Endothelial cell (in vitro differentiated cells): ENCODE measurements at places on chromosomes 7 and 10. TPM values are rescaled to one million over a fixed set of nuclear protein-coding genes. Genes with fewer than 3 reads are reported as not detected.

Gene LRIT1
- not detected for total RNA-seq

DNA sequence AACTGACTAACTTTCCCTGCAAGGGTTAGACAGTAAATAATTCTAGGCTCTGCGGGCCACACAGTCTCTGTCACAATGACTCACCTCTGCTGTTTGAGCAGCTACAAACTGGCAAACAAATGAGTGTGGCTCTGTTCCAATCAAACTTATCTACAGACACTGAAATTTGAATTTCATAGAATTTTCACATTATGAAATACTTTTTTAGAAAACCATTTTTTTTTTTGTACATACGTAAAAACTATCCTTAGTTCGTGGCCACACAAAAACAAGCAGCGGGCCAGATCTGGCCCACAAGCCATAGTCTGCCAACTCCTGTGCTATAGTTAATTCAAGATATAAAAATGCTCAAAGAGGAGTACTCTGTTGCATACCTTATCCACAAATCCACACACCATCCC is 32.6 kb downstream of the PIP4K2A start:
- H3K4me1 ChIP-seq: peaks cover 56% of the 10 kb centered on the region
- H3K27me3 ChIP-seq: peaks cover 1% of the 10 kb centered on the region
- H3K36me3 ChIP-seq: peaks cover 8% of the 10 kb centered on the region
- no peak for DNase-seq

- no peak overlapping the region for H3K4me3 ChIP-seq
- no peaks in the 10 kb centered on the region for H3K36me3 ChIP-seq
Observed at GRCh38 chr10:4512671-4513240, 313.3 kb upstream of the AKR1E2 start.

Gene REPIN1
- 138 TPM for total RNA-seq

DNA sequence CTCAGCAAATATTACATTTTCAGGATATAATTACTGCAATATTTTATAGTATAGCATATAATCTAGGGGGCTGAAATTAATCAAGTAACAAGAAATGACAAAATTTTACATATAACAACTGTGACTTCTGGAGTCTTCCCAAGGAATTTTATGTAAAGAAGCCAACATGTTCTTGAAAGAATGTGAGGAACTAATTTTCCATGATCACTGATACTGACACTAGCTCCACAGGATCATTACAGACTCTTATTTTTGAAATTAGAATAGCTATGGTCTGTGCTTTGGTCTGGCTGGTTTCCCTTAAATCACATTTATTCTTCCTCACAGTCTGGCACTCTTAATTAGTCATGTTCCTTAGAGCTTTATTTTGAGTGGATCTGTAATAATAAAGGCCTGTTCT is 267.7 kb upstream of the SEMA3A start:
- H3K27me3 ChIP-seq: no peaks in the 10 kb centered on the region
- DNase-seq: no peak
- no peak overlapping the region for H3K27ac ChIP-seq
- H3K4me1 ChIP-seq: no peaks in the 10 kb centered on the region

Gene SEMA3D
- 1.8 TPM for total RNA-seq

GRCh38 chr10:1187855-1188557 is 131.8 kb downstream of the WDR37 start:
- H3K4me1 ChIP-seq: peaks cover 13% of the 10 kb centered on the region
- peaks cover 6% of the 10 kb centered on the region for H3K36me3 ChIP-seq
- no peak for DNase-seq
- no peak overlapping the region for H3K27ac ChIP-seq
- H3K27me3 ChIP-seq: peaks cover 1% of the 10 kb centered on the region

Gene DOCK1
- total RNA-seq: 116 TPM

GRCh38 chr7:137970253-137970975 is 31.5 kb downstream of the CREB3L2 start:
- H3K4me3 ChIP-seq: no peak overlapping the region
- DNase-seq: no peak
- H3K27ac ChIP-seq: no peak overlapping the region

DNA sequence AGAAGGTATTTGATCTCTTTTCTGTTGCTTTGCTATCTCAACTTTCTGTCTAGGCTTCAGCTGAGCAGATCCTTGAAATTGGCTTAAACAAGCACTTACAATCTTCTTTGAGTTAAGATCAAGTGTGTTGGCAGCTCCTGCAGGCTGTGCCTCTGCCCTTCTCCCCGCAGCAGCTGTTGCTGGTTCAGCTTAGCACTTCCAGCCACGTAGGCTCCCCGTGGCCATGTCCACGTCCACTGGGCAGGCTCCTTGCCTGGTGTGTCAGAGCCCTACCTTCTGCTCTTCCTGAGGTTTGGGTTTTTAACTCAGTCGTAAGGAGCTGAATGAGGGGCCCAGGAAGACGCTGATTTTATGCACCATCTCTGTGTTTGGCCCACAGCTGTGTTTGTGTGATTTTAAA is 47.2 kb downstream of the CAMK1D start:
- H3K27ac ChIP-seq: no peak overlapping the region
- peaks cover 4% of the 10 kb centered on the region for H3K27me3 ChIP-seq
- DNase-seq: no peak
- no peaks in the 10 kb centered on the region for H3K36me3 ChIP-seq
- no peak overlapping the region for H3K4me3 ChIP-seq

DNA sequence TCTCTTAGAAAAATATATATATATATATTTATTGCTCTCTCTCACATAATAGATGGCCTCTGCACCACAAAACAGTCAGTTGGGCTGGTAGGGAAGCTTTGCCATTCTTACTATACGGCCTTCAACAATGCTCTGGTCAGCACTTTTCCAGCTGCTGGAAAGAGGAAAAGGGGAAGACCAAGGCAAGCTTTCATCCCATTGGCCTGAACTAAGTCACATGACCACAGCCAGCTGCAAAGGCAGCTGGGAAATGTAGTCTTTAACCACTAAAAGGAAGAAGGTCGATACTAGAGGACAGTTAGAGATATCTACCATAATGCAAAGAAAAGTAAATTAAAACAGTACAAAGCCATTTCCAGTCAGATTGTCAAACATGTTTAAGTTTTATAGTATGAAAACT is 58.4 kb upstream of the MACROH2A2 start:
- no peaks in the 10 kb centered on the region for H3K4me1 ChIP-seq
- H3K36me3 ChIP-seq: no peaks in the 10 kb centered on the region
- peak; percentile 13 for DNase-seq
- no peak overlapping the region for H3K4me3 ChIP-seq

DNA sequence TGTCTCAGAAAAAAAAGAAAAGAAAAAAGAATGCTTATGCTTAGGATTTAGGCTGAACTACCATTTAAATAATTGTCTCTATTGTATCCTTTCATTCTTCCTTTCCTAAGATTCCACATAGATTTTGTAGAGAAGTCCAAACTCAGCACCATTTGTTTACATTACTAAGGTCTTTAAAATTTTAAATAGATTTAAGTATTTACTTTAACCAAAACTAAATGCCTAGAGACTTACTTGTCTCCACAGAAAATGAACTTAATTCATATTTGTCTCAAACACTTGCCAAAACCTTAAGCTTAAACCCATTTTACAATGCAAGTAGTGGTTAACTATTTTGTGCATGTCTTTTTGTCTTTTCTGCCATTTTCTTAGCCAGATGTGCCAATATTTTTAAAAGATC is 54.1 kb upstream of the ABI1 start:
- no peak overlapping the region for H3K27ac ChIP-seq
- H3K27me3 ChIP-seq: no peaks in the 10 kb centered on the region
- no peaks in the 10 kb centered on the region for H3K36me3 ChIP-seq
- H3K4me3 ChIP-seq: no peak overlapping the region
- DNase-seq: no peak

DNA sequence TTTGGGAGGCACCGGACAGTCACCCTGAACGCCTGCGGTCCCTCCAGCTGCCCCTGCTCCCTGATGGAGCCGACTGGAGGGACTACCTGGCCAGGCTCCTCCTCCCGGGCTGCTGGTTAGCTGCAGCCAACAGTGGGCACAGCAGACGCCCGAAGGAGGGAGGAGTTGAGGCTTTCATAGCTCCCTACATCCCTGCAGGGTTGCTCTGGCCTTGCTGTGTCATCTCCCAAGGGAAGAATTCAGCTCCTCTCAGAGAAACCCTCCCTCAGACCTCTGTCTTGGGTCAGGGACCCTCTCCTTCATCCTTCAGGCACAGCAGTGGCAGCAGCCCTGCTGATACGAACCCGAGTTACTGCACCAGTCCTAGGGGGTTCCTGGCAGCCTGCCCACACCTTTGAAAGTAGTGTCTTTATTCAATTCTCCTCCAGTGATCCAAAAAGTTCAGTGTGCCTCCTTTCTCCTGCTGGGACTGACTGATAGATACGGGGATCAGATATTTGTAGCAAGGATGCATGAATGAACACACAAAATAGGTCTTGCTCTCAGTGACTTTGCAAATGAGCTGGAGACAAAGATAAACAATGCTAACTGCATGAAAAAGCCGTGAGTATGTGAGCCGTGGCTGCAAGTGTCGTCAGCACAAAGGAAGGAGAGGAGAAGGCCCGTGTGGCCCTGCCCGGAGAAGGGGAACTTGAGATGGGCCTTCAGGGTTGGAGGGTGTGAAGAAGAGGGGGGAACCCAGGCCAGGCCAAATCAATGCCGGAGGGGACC is 136.6 kb downstream of the PRKAG2 start:
- H3K27ac ChIP-seq: no peak overlapping the region
- H3K4me3 ChIP-seq: no peak overlapping the region
- H3K36me3 ChIP-seq: no peaks in the 10 kb centered on the region
- DNase-seq: no peak
- peaks cover 4% of the 10 kb centered on the region for H3K4me1 ChIP-seq

DNA sequence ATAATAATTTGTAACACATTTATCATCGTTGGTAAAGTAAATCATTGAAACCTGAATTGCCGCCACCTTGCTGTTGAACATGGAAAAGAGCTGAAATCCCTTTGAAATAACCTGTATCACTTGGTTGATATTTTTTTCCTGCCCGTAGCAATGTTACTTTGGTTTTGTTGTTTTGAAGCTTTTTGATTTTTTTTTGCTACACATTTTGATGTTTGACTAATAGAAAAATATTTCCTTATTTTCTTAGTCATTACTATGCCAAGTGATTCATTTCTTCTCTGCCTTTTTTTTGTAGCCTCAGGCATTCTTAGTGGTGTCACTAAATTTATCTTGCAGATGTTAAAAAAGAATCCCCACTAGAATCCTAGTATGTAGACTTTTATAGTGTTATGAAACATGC is 235.1 kb upstream of the MEOX2 start:
- no peak overlapping the region for H3K4me3 ChIP-seq
- no peak overlapping the region for H3K27ac ChIP-seq
- H3K4me1 ChIP-seq: no peaks in the 10 kb centered on the region
- no peak for DNase-seq
- no peaks in the 10 kb centered on the region for H3K36me3 ChIP-seq
- no peaks in the 10 kb centered on the region for H3K27me3 ChIP-seq

Gene SPDYE9
- 0.13 TPM for total RNA-seq

DNA sequence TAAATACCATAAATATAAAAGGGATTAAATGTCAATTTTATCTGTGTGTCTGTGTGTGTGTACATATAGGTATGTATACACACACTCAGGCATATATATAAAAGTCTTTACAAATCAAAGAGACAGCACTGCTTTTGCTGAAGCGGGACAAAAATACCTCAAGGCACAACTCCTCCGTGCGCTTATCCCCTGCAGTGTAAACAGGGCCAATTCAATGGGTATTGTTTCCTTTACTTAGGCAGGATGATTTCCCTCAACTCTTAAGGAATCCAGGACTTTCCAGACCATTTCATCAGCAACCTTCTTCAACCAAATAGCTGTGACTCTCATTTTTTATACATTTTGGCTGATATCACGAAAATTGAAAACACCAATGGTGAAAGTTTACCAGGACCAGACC is 227.7 kb downstream of the CRPPA start:
- no peak overlapping the region for H3K27ac ChIP-seq
- no peak overlapping the region for H3K4me3 ChIP-seq
- no peaks in the 10 kb centered on the region for H3K27me3 ChIP-seq
- peaks cover 3% of the 10 kb centered on the region for H3K4me1 ChIP-seq
- H3K36me3 ChIP-seq: no peaks in the 10 kb centered on the region

Gene LRRD1
- 0.59 TPM for total RNA-seq

- no peak overlapping the region for H3K4me3 ChIP-seq
- no peak overlapping the region for H3K27ac ChIP-seq
- no peaks in the 10 kb centered on the region for H3K36me3 ChIP-seq
- no peaks in the 10 kb centered on the region for H3K4me1 ChIP-seq
Observed at GRCh38 chr7:22001345-22002004, 55.8 kb upstream of the CDCA7L start.

Gene CACNB2
- total RNA-seq: 1.5 TPM

DNA sequence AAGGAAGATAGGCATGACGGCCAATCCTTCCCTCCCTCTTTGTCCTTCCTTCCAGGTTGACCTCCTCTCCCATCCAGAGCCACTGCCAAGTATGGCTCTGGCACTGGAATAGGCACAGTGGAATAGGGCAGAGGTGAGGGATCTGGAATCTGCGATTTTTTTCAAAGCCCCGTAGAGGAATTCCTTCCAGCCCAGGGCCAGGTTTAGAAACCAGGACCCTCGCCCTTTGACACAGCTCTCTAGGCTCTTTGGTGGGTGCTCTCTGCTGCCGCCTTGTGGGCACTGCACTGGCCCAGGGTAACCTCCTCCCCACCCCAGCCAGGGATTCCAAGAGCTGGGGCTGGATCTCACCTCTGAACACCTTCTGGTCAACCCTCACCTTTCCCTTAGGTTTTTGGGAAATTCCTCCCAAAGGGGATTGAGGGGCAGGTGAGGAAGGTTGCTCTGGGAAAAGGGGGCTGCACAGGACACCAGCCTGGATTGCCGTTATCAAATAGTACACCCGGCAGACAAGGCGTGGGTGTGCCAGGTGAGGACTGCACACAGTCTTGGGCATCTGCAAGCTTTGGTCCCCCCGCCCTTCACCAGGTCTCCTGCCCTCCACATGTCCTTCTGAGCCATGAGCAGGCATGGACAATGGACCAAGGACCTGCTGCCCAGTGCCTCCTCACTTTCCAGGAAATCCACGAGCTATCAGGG is 22.8 kb downstream of the C10orf105 start:
- H3K27ac ChIP-seq: no peak overlapping the region
- peaks cover 5% of the 10 kb centered on the region for H3K27me3 ChIP-seq
- H3K4me3 ChIP-seq: no peak overlapping the region
- H3K36me3 ChIP-seq: no peaks in the 10 kb centered on the region

- no peaks in the 10 kb centered on the region for H3K4me1 ChIP-seq
- H3K4me3 ChIP-seq: no peak overlapping the region
- DNase-seq: no peak
Observed at GRCh38 chr10:86090807-86091206, 275.8 kb downstream of the GRID1 start.

Gene ASZ1
- total RNA-seq: not detected

DNA sequence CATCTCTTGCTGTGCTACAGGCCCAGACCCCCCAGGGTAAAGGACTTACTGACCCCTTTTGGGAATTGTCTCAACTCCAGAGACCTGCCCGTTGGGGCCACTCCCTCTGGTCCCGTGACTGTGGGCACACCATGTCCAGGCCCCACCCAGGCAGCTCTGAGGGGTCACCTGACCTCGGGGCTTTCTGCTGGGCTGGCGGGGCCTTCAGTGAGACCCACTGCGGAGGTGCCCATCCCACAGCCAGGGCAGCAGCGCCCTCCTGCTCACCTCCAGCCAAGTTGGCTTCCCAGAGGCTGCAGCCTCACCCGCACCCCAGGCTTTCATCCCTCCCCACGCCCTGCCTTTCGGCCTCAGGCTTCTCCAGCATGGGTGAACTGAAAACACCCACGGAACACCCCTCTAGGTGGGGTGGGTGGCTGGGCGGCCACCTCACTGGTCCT is 147.2 kb downstream of the DNAJB6 start:
- H3K4me3 ChIP-seq: no peak overlapping the region
- no peak overlapping the region for H3K27ac ChIP-seq
- peaks cover 20% of the 10 kb centered on the region for H3K27me3 ChIP-seq
- H3K36me3 ChIP-seq: peaks cover 16% of the 10 kb centered on the region
- DNase-seq: no peak
